ENCODE measurements at places on chromosomes 2 and 18. TPM values are rescaled to one million over a fixed set of nuclear protein-coding genes. Genes with fewer than 3 reads are reported as not detected.

Gene DNER
- 4.6 TPM for total RNA-seq

Gene SIX3
- total RNA-seq, result not detected

Gene UGT1A8
- total RNA-seq, result not detected

Gene NTSR2
- not detected for total RNA-seq

Gene MAP3K19
- not detected for total RNA-seq

Gene CABYR
- 6.4 TPM for total RNA-seq

Gene MAL
- 0.23 TPM for total RNA-seq

Gene MGAT5
- 21.6 TPM for total RNA-seq

Gene RNF25
- 25.2 TPM for total RNA-seq

Gene MROH2A
- total RNA-seq, result not detected

Gene STPG4
- total RNA-seq, result not detected

Gene SYT4
- total RNA-seq, result not detected

Gene ACMSD
- not detected for total RNA-seq

Gene UGT1A5
- total RNA-seq, result not detected

Gene ST8SIA3
- total RNA-seq, result not detected

Gene IL36A
- not detected for total RNA-seq

Gene MPP4
- total RNA-seq, result 0.55 TPM

Gene CERKL
- not detected for total RNA-seq

Gene SOX11
- total RNA-seq, result not detected

Gene SLC4A5
- total RNA-seq, result not detected

Gene NEU2
- not detected for total RNA-seq

Gene SCN1A
- total RNA-seq, result not detected

Gene MATN3
- 3.7 TPM for total RNA-seq

Gene IGFBP5
- 0.08 TPM for total RNA-seq

Gene TRIM54
- total RNA-seq, result not detected

Gene GPR45
- total RNA-seq, result not detected

Gene CYP26B1
- total RNA-seq, result 3.6 TPM

Gene SLC11A1
- total RNA-seq, result 0.08 TPM

Gene FOXD4L1
- total RNA-seq, result not detected

Gene INHBB
- not detected for total RNA-seq

Gene ABCG5
- total RNA-seq, result not detected

Gene SLC9A4
- total RNA-seq, result not detected

Gene TCF7L1
- 2.0 TPM for total RNA-seq

Gene CYRIA
- total RNA-seq, result 0.30 TPM

Gene NT5C1B
- total RNA-seq, result not detected

Gene ALPP
- not detected for total RNA-seq

Gene TSPYL6
- total RNA-seq, result not detected

Gene EVX2
- total RNA-seq, result not detected

Gene LIMS4
- not detected for total RNA-seq

Gene G6PC2
- total RNA-seq, result not detected

Gene RNF144A
- total RNA-seq, result 2.2 TPM

Gene HAAO
- not detected for total RNA-seq

Gene CXCR4
- not detected for total RNA-seq

Gene PRSS56
- not detected for total RNA-seq

Gene PRLH
- not detected for total RNA-seq

Gene SSB
- 54.4 TPM for total RNA-seq

Gene RNMT
- total RNA-seq, result 13.9 TPM

Gene IL37
- total RNA-seq, result not detected

Gene DUSP2
- 14.2 TPM for total RNA-seq

Gene CNTNAP5
- not detected for total RNA-seq

Gene RGPD5
- 8.5 TPM for total RNA-seq

Gene PSMD14
- total RNA-seq, result 117 TPM

Data from hair follicular keratinocyte (primary cell).